Breast epithelium (tissue), 4 donors: ENCODE measurements at places on chromosomes 6 and 20. TPM values are rescaled to one million over a fixed set of nuclear protein-coding genes. Genes with fewer than 3 reads are reported as not detected.

DNA sequence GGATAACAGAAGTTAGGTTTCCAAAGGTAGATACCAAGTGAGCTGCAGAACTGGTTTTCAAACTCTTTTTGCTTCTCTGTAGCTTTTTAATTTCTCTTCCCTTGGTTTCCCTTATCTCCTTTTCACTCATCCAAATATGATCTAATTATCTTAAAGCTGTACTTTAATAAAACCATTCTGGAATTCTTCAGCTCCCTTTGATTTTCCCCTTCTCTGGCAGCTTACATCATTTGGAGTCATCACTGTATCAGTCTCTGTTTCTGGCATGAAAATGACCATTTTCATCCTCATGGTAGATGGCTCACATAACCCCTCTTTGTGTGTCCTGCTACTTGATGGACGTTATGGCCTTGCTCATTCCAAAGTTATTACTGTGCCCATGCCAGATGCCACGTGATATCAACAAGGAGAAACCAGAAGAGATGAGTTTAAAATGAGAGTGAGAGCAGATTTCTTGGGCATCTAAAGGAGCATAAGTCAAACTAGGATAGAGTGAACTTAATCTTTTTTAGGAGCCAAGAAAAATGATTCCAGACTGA is 620.2 kb downstream of the QKI start:
- H3K4me3 ChIP-seq = no peak overlapping the region
- no peaks in the 10 kb centered on the region for H3K36me3 ChIP-seq
- no peak for DNase-seq

DNA sequence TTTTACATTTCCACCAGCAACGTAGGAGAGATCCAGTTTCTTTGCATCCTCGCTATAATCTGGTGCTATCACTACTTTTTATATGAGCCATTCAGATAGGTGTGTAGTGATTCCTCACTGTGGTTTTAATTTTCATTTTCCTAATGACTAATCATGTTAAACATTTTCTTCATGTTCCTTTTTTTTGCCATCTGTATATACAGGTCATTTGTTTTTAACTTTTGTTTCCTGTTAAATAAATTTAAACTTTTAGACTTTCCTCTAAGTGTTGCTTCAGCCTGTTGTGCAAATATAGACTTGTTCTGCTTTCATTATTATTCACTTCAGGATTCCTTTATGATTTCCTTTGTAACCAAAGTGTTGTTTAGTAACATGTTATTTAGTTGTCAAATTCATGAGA is 697.4 kb downstream of the PTPRT start:
- DNase-seq = no peak
- no peaks in the 10 kb centered on the region for H3K4me1 ChIP-seq
- H3K27ac ChIP-seq = no peak overlapping the region
- H3K27me3 ChIP-seq = no peaks in the 10 kb centered on the region
- no peak overlapping the region for H3K4me3 ChIP-seq

- DNase-seq = no peak
- no peak overlapping the region for H3K27ac ChIP-seq
- no peak overlapping the region for H3K4me3 ChIP-seq
- H3K4me1 ChIP-seq = no peaks in the 10 kb centered on the region
- no peaks in the 10 kb centered on the region for H3K27me3 ChIP-seq
These were observed 422.8 kb downstream of the CBLN4 start for GRCh38 chr20:55582498-55582897.

- DNase-seq = no peak
- H3K27ac ChIP-seq = no peak overlapping the region
- H3K4me1 ChIP-seq = no peaks in the 10 kb centered on the region
- H3K36me3 ChIP-seq = no peaks in the 10 kb centered on the region
These were observed 622.8 kb upstream of the NRSN1 start for GRCh38 chr6:23503173-23503572.

DNA sequence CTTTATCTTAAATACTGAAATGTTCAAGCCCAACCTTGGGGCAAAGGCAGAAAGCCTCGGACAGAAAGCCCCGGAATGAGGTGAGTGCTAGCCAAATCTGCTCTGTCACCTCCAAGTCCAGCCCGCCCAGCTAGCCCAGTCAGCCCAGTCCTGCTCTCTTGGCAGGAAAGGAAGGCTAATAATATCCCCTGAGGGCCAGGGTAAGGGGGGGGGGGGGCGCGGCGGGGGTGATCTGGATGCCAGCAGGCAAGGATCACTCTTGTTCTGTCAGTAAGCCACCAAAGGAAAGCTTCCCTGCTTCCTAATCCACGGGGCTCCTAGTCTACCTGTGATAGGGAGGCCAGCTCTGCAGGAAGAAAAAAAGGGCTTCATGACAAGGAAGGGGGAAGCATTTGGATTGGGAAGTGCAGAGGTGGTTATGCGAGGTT is 1.1 kb downstream of the NDRG3 start:
- DNase-seq = no peak
- peak overlapping the region; percentile 93 for H3K4me3 ChIP-seq
- peak overlapping the region; percentile 10 for H3K27ac ChIP-seq
- H3K36me3 ChIP-seq = no peaks in the 10 kb centered on the region
- H3K27me3 ChIP-seq = no peaks in the 10 kb centered on the region

GRCh38 chr20:5844063-5844681 is 94.0 kb downstream of the SHLD1 start:
- no peak for DNase-seq
- H3K27me3 ChIP-seq = no peaks in the 10 kb centered on the region
- no peaks in the 10 kb centered on the region for H3K36me3 ChIP-seq
- H3K27ac ChIP-seq = no peak overlapping the region
- H3K4me3 ChIP-seq = no peak overlapping the region
- no peaks in the 10 kb centered on the region for H3K4me1 ChIP-seq

GRCh38 chr20:44448753-44449546 is 26.7 kb upstream of the TTPAL start:
- no peaks in the 10 kb centered on the region for H3K36me3 ChIP-seq
- no peak overlapping the region for H3K4me3 ChIP-seq
- H3K27ac ChIP-seq = no peak overlapping the region
- DNase-seq = no peak

DNA sequence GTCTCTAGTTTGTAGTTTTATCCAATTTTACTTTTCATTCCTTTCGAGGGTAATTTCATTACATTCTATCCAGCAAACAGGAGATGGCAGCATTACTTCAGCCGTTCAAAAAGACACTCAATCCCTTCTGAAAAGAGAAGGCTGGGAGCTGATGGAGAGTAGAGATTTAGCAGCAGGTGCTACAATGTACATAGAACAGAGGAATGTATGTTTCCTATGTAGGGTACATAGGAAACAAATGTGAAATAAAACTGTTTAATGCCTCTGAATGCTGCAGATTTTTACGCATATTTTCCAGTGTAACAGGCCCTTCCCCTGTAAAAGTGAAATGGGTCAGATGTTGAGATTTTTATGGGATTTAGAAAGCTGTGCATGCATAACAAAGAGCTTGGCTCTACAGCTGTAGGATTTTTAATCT is 16.0 kb downstream of the RPS12 start:
- no peak overlapping the region for H3K4me3 ChIP-seq
- no peaks in the 10 kb centered on the region for H3K4me1 ChIP-seq
- H3K27me3 ChIP-seq = no peaks in the 10 kb centered on the region
- no peak overlapping the region for H3K27ac ChIP-seq
- no peak for DNase-seq

DNA sequence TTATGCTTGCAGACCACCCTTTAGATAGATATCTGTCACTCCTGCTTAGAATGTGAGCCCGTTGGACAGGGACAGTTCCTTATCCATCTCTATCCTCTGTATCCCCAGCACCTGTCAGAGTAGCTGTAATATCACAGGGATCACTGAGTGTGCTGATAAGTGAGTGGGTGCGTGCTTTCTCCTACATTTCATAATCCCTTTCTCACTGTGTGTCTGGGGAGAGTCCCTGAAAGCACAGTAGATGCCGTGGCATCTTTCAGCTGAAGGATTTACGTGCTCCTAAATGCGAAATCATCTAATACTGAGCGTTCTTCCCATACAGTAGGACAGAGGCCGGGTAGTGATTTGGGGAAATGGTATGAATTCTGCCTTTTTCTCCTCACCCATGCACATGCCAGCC is 198.9 kb upstream of the SASH1 start:
- no peaks in the 10 kb centered on the region for H3K4me1 ChIP-seq
- H3K27me3 ChIP-seq = no peaks in the 10 kb centered on the region
- DNase-seq = no peak
- H3K4me3 ChIP-seq = no peak overlapping the region
- no peak overlapping the region for H3K27ac ChIP-seq

MATN4 gene
- not detected for total RNA-seq

IL17F gene
- total RNA-seq = not detected

OVOL2 gene
- 21.0 TPM for total RNA-seq

RHAG gene
- not detected for total RNA-seq

ADGRB3 gene
- total RNA-seq = 1.1 TPM

LST1 gene
- 8.8 TPM for total RNA-seq

BIRC7 gene
- total RNA-seq = not detected

COL9A3 gene
- 5.0 TPM for total RNA-seq
